ENCODE measurements at places on chromosomes 1 and 21. TPM values are rescaled to one million over a fixed set of nuclear protein-coding genes. Genes with fewer than 3 reads are reported as not detected.

The SEMA4A gene
- 13.1 TPM for total RNA-seq

The ETV3L gene
- not detected for total RNA-seq

The PM20D1 gene
- not detected for total RNA-seq

The PATJ gene
- total RNA-seq: 35.2 TPM

The WDR4 gene
- 35.3 TPM for total RNA-seq

The LEPR gene
- total RNA-seq: 0.46 TPM

GRCh38 chr1:204337583-204337982, 22.1 kb downstream of the PLEKHA6 start:
- H3K27ac ChIP-seq: no peak overlapping the region
- H3K27me3 ChIP-seq: no peaks in the 10 kb centered on the region
- H3K4me3 ChIP-seq: no peak overlapping the region
- no peak for DNase-seq
- no peaks in the 10 kb centered on the region for H3K36me3 ChIP-seq
- no peaks in the 10 kb centered on the region for H3K4me1 ChIP-seq

DNA sequence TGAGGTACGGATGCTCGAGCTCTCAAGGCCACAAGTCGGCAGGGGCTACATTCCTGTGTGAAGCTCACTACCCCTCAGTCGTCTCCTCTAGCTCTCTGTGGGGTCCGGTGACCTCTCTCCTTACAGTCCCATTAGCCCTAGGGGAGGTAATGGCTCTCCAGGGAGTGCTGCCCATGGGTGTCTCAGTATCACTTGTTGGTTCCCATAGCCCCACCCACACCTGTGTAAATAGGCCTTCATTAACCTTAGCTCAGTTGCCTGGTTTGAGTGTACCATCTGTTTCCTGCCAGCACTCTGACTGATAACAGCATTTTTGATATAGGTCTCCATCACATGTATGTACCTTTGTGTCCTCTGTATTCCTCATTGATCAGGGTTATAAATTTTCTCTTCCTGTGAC, 133.2 kb upstream of the KCNJ15 start:
- DNase-seq: no peak
- no peak overlapping the region for H3K4me3 ChIP-seq
- H3K4me1 ChIP-seq: no peaks in the 10 kb centered on the region
- H3K36me3 ChIP-seq: no peaks in the 10 kb centered on the region

DNA sequence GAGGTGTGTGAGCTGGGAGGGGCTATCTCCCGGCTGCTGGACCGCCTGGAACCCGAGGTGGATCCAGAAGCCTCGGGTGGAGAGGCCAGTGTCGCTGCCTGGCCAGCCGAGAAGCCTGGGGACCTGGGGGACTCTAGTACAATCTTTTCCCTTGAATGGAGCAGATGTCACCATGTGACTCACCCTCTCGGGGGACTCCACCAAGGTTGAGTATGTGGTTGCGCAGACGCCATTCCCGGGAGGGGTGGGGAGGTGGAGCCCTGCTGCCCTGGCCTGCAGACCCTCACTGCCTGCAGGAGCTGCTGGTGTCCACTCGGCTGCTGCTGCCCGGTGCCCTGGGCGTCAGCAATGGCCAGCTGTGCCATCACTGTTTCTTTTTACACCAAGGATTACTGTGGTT, 40.3 kb downstream of the TP73 start:
- H3K4me1 ChIP-seq: no peaks in the 10 kb centered on the region
- H3K27me3 ChIP-seq: peaks cover 13% of the 10 kb centered on the region
- no peak overlapping the region for H3K4me3 ChIP-seq
- no peak for DNase-seq
- no peak overlapping the region for H3K27ac ChIP-seq
- no peaks in the 10 kb centered on the region for H3K36me3 ChIP-seq

- DNase-seq: peak; percentile 51
- no peak overlapping the region for H3K27ac ChIP-seq
- H3K36me3 ChIP-seq: no peaks in the 10 kb centered on the region
- no peaks in the 10 kb centered on the region for H3K4me1 ChIP-seq
- H3K27me3 ChIP-seq: peaks cover 32% of the 10 kb centered on the region
- no peak overlapping the region for H3K4me3 ChIP-seq
Observed at GRCh38 chr1:112011202-112011601, 21.7 kb upstream of the KCND3 start.

DNA sequence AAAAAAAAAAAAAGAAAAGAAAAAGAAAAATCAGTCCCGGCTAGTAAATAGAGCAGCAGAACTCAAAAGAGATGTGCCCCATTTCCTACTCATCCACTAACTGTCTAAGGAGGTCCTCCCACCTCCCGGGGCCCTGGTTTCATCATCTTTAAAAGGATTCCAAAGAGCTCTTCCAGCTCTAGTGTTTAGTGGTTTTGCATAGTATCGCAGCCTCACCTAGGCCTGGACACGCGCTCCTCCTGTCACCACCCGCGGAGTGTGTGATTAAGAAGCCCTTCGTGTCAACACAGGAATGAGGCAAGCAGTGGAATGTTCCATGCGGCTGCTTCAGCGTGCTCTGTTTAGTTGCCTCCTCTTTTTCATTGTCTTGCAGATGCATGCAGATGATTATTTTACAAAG, 49.0 kb downstream of the LBR start:
- peak; percentile 15 for DNase-seq
- H3K4me1 ChIP-seq: no peaks in the 10 kb centered on the region
- no peaks in the 10 kb centered on the region for H3K27me3 ChIP-seq
- H3K36me3 ChIP-seq: no peaks in the 10 kb centered on the region
- H3K27ac ChIP-seq: no peak overlapping the region
- no peak overlapping the region for H3K4me3 ChIP-seq

DNA sequence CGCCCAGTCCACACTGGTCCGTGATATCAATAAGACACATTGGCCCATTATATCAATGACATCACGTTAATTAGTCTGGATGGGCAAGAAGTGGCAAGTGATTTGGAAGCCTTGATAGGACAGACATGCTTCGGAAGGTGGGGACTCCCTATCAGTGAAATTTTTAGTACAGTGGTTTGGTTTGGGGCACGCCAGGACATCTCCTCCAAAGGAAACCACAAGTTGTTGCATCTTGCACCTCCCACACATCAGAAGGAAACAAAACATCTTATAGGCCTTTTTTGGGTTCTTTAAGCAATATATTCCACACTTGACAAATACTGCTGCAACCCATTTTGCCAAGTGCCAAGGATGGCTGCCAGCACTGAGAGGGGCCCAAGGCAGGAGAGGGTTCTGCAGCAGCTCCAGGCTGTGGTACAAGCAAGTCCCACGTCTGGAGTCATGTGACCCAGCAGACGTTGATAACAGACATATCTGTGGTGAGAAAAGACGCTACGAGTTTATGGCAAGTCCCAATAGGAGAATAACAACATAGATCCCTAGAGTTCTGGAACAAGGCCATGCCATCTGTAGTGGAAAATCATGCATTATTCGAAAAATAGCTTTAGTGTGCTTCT, 95.3 kb upstream of the DISP3 start:
- H3K27ac ChIP-seq: no peak overlapping the region
- DNase-seq: no peak
- no peaks in the 10 kb centered on the region for H3K36me3 ChIP-seq
- H3K27me3 ChIP-seq: peaks cover 23% of the 10 kb centered on the region
- H3K4me1 ChIP-seq: no peaks in the 10 kb centered on the region

GRCh38 chr1:1832820-1833219, 54.5 kb upstream of the NADK start:
- no peaks in the 10 kb centered on the region for H3K4me1 ChIP-seq

GRCh38 chr1:206583707-206584648, 28.3 kb downstream of the EIF2D start:
- H3K27ac ChIP-seq: no peak overlapping the region
- peak; percentile 86 for DNase-seq
- H3K27me3 ChIP-seq: no peaks in the 10 kb centered on the region
- H3K4me3 ChIP-seq: no peak overlapping the region

GRCh38 chr21:31555741-31556191, 103.7 kb upstream of the SOD1 start:
- H3K36me3 ChIP-seq: no peaks in the 10 kb centered on the region
- H3K27ac ChIP-seq: no peak overlapping the region
- no peaks in the 10 kb centered on the region for H3K27me3 ChIP-seq

- no peak for DNase-seq
- no peak overlapping the region for H3K4me3 ChIP-seq
- no peaks in the 10 kb centered on the region for H3K27me3 ChIP-seq
- H3K36me3 ChIP-seq: no peaks in the 10 kb centered on the region
Observed at GRCh38 chr1:33878392-33878791, 14.5 kb downstream of the HMGB4 start.

GRCh38 chr1:54112027-54112426, 40.8 kb downstream of the CDCP2 start:
- H3K4me1 ChIP-seq: no peaks in the 10 kb centered on the region
- H3K4me3 ChIP-seq: no peak overlapping the region
- no peaks in the 10 kb centered on the region for H3K36me3 ChIP-seq
- no peak for DNase-seq
- H3K27me3 ChIP-seq: no peaks in the 10 kb centered on the region

DNA sequence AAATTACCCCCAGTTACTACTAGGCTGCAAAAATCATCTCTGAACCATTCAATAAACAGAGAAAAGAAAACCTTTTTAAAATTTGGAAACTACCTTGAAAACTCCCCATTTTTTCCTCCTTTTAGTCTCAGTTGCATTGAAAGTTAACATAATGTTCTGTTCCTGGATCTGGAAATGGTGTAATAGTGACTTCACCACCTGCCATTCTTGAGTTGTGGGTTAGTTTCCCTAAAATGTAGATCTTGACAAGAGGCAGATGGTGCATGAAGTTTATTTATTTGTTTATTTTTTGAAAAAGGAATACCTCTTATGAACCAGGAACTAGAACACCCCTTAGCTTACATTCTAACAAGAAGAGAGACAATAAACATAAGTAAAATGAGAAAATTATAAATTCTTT, 72.8 kb downstream of the ATF6 start:
- H3K27ac ChIP-seq: no peak overlapping the region
- H3K27me3 ChIP-seq: no peaks in the 10 kb centered on the region
- no peak for DNase-seq

DNA sequence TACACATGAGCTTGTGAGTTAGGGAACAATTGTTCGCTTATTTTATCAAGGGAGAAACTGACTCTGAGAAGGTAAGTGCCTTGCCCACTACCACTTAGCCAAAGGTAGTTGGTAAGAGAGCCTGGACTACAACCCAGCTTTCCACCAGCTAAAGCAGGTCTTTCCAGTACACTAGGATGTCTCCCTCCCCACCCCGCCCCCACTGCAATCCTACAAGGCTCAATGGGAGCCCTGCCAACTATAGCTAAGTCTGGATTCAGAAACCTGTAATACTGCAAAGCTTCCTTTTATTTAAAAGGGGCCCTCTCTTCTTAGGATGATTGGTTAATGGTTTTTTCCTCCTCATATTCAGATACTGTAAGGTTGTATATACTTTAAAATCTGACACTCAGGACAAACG, 102.0 kb upstream of the C8B start:
- H3K27me3 ChIP-seq: peaks cover 55% of the 10 kb centered on the region
- H3K36me3 ChIP-seq: no peaks in the 10 kb centered on the region
- H3K4me3 ChIP-seq: no peak overlapping the region
- H3K27ac ChIP-seq: no peak overlapping the region
- no peak for DNase-seq

GRCh38 chr1:147218606-147219005, 6.5 kb downstream of the FMO5 start:
- no peak overlapping the region for H3K4me3 ChIP-seq
- no peaks in the 10 kb centered on the region for H3K36me3 ChIP-seq
- H3K27me3 ChIP-seq: no peaks in the 10 kb centered on the region
- no peak overlapping the region for H3K27ac ChIP-seq

GRCh38 chr1:151885479-151885878, 23.8 kb downstream of the THEM4 start:
- H3K4me1 ChIP-seq: peaks cover 26% of the 10 kb centered on the region
- H3K36me3 ChIP-seq: no peaks in the 10 kb centered on the region
- H3K4me3 ChIP-seq: no peak overlapping the region
- DNase-seq: peak; percentile 87
- no peaks in the 10 kb centered on the region for H3K27me3 ChIP-seq
- H3K27ac ChIP-seq: 0 out of 2 replicates have a peak overlapping the region, but pooled peaks have one; percentile 19

- H3K36me3 ChIP-seq: no peaks in the 10 kb centered on the region
- H3K27ac ChIP-seq: no peak overlapping the region
- H3K4me3 ChIP-seq: no peak overlapping the region
- no peak for DNase-seq
- H3K27me3 ChIP-seq: peaks cover 8% of the 10 kb centered on the region
- peaks cover 22% of the 10 kb centered on the region for H3K4me1 ChIP-seq
Observed at GRCh38 chr1:168400139-168400538, 119.5 kb downstream of the TBX19 start.

- peak overlapping the region; percentile 81 for H3K4me3 ChIP-seq
- H3K4me1 ChIP-seq: peaks cover 52% of the 10 kb centered on the region
- H3K27me3 ChIP-seq: no peaks in the 10 kb centered on the region
Observed at GRCh38 chr1:226870026-226870400, 403 bp upstream of the PSEN2 start.

- H3K27me3 ChIP-seq: peaks cover 5% of the 10 kb centered on the region
- no peaks in the 10 kb centered on the region for H3K36me3 ChIP-seq
- H3K27ac ChIP-seq: no peak overlapping the region
- no peaks in the 10 kb centered on the region for H3K4me1 ChIP-seq
- H3K4me3 ChIP-seq: no peak overlapping the region
Observed at GRCh38 chr1:11615090-11615489, 39.1 kb downstream of the FBXO2 start.

DNA sequence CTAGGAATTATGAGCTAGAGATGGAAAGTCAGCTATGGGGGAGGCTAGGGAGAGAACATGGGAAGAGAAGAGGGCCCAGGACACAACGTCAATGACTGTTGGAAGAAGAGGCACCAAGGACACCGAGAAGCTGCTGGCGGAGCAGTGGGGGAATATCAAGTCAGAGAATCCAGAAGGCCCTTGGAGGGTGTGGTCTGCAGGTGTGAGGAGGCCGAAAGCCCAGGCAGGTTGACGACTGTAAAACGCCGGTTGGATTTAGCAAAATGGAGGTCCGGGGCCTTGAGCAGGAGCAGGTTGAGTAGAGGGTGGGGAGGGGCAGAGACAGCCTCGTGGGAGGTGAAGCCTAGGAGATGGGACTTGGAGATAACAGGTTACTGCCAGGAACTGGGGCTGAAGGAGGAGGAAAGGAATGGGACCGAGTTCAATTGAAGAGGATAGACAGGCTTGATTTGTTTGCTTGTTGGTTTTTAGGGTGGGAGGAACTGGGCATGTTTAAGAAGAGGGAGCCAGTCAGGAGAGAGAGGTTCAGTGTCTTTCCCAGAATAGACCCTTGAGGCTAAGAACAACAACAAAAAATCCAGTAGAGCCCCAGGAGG, 35.1 kb downstream of the EDN2 start:
- no peaks in the 10 kb centered on the region for H3K36me3 ChIP-seq
- H3K4me3 ChIP-seq: no peak overlapping the region
- DNase-seq: no peak

- H3K4me1 ChIP-seq: peaks cover 18% of the 10 kb centered on the region
- H3K4me3 ChIP-seq: no peak overlapping the region
- H3K36me3 ChIP-seq: no peaks in the 10 kb centered on the region
- H3K27ac ChIP-seq: no peak overlapping the region
Observed at GRCh38 chr1:29120947-29121485, 2.7 kb downstream of the TMEM200B start.

Measured in PC-3 (cell line).